ENCODE measurements at places on chromosomes 6 and 20.
A peak's percentile ranks its signal among the peaks of the same experiment; 100 is the strongest.

DNA sequence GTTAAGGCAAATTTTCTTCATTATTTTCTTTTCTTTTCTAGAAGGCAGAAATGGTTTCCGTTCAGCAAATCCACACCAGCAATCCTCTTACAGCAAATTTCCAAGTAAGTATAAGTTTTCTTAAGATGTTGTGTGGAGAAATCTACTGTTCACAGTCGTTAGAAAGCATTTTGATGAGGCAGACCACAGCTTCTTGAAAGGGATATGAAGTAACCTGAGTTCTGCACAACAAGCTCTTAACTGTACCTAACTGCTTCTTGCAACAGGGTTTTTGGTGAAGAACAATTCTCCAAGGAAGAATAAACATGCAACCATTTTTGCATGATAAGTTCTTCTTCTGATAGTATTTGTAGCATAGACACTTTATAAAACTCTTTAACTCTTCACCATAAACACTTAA, 45.3 kb upstream of the STXBP5 start:
- no peak for DNase-seq

DNA sequence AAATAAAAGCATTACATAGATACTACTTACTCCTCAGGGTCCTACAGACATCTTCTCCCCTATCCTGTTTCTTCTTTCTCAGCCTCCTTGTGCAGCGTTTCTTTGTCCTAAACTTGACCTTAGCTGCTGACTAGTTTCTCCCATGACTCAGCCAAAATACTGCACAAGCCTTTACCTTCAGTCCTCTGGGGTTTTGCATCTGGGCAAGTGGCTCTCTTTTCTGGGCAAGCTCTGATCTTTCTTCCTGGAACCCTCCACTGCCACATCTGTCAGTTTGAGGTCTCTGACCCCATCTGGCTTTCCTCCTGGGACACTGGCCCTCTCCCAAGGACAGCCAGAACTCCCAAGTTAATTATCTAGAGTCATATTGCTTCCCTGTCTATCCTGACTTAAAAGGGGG, 838.4 kb downstream of the DHX35 start:
- DNase-seq, result no peak

- DNase-seq, result no peak
Observed at GRCh38 chr6:146635165-146635564, 36.4 kb downstream of the ADGB start.

DNA sequence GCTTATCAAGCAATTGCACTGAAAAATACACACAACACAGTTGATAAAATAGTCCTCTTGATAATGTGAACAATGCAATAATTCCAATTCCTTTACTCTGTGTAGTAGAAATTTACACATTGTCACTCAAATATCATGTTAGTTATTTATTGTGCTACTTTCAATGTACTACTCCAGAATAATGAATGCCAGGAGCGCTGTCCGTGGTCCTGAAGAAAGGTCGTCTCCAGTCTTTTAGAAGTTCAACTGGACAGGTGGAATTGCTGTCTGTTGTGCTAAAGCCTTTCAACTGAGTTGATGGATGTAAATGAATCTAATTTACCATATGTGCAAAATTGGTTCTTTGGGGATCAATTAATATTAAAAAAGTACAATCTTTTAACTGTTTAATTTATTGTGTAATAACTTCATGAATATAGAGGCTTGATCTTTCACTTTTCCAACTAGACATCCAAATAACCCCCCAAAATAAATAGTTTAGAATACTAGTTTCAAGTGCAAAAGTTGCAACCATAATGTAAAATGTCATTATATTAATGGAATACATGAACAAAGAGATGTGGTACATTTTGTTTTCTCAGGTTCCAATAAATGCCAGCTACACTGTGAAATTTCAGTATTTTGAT, 3.2 kb downstream of the GRIK2 start:
- no peak for DNase-seq

- DNase-seq, result no peak
Observed at GRCh38 chr6:132490024-132490423, 22.9 kb downstream of the STX7 start.

GRCh38 chr6:89985751-89986493, 91.7 kb downstream of the GJA10 start:
- DNase-seq, result no peak

GRCh38 chr6:139256087-139256486, 35.7 kb downstream of the TXLNB start:
- DNase-seq, result no peak

GRCh38 chr6:137723273-137724017, 143.6 kb upstream of the TNFAIP3 start:
- DNase-seq, result no peak

- DNase-seq, result no peak
Observed at GRCh38 chr20:1323830-1324597, 4.9 kb downstream of the SDCBP2 start.

- peak; percentile 36 for DNase-seq
Observed at GRCh38 chr6:105810105-105810921, 275.8 kb upstream of the PRDM1 start.

GRCh38 chr6:113416170-113416569, 441.0 kb upstream of the MARCKS start:
- no peak for DNase-seq

GRCh38 chr20:33791959-33792597, 19.1 kb upstream of the CHMP4B start:
- DNase-seq, result peak; percentile 72

- no peak for DNase-seq
Observed at GRCh38 chr6:105759946-105760345, 326.2 kb upstream of the PRDM1 start.

Measured in natural killer cell (primary cell).